ENCODE measurements at places on chromosomes 4 and X. TPM values are rescaled to one million over a fixed set of nuclear protein-coding genes. Genes with fewer than 3 reads are reported as not detected.

The TCEAL9 gene
- 99.5 TPM for total RNA-seq

The PNCK gene
- 1.2 TPM for total RNA-seq

The NUP62CL gene
- total RNA-seq: 2.0 TPM

The CYSLTR1 gene
- total RNA-seq: not detected

The KIF4A gene
- 9.3 TPM for total RNA-seq

The RTL3 gene
- not detected for total RNA-seq

The PLAC8 gene
- total RNA-seq: 4.7 TPM

The NALF2 gene
- not detected for total RNA-seq

The GAGE2A gene
- not detected for total RNA-seq

The CNGA1 gene
- 5.1 TPM for total RNA-seq

The SYNPO2 gene
- total RNA-seq: 0.09 TPM

The ARHGAP24 gene
- 3.4 TPM for total RNA-seq

The SSX4B gene
- not detected for total RNA-seq

The SMIM43 gene
- not detected for total RNA-seq

The CXorf49 gene
- total RNA-seq: not detected

The GYPA gene
- total RNA-seq: not detected

The DGKK gene
- total RNA-seq: not detected

The NLRP2B gene
- not detected for total RNA-seq

The PRDM5 gene
- 3.1 TPM for total RNA-seq

The TCEAL7 gene
- 3.6 TPM for total RNA-seq

The MAGEE1 gene
- 2.5 TPM for total RNA-seq

The CLCN4 gene
- 1.5 TPM for total RNA-seq

The MOSPD2 gene
- total RNA-seq: 7.5 TPM

The UCP1 gene
- total RNA-seq: not detected

The CLGN gene
- total RNA-seq: not detected

The HTN1 gene
- not detected for total RNA-seq

The C4orf46 gene
- total RNA-seq: 10.4 TPM

The SYN1 gene
- total RNA-seq: 0.33 TPM

The ZNF185 gene
- total RNA-seq: 121 TPM

The HHIP gene
- total RNA-seq: 0.56 TPM

The ADGRG4 gene
- total RNA-seq: not detected

The TMPRSS11E gene
- total RNA-seq: 10.4 TPM

The BEX4 gene
- total RNA-seq: 20.9 TPM

The IL13RA2 gene
- total RNA-seq: 0.65 TPM

The ARHGEF6 gene
- total RNA-seq: 0.05 TPM

The SUPT20HL2 gene
- total RNA-seq: not detected

The NUDT10 gene
- total RNA-seq: 1.3 TPM

The VEGFD gene
- total RNA-seq: 0.07 TPM

The SLC26A1 gene
- not detected for total RNA-seq

The PNMA3 gene
- not detected for total RNA-seq

The RADX gene
- 2.2 TPM for total RNA-seq
